Omental fat pad (tissue), 4 donors: ENCODE measurements at places on chromosomes 2 and 18.

DNA sequence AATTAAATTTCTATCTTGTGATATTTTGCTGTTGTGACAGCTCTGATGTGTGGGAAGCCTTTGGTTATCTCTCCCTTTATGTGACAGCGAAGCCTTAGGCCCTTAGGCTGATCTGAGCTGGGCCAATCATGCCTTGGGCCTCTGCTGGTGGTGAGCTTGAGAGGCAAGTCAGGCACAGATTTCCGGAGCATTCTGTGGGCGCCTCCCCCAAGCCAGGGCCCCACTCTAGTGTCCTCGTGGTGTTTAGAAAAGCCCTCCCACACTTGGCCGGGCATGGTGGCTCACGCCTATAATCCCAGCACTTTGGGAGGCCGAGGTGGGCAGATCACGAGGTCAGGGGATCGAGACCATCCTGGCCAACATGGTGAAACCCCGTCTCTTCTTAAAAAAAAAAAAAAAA is 239.8 kb downstream of the SH3RF3 start:
- DNase-seq, result no peak

DNA sequence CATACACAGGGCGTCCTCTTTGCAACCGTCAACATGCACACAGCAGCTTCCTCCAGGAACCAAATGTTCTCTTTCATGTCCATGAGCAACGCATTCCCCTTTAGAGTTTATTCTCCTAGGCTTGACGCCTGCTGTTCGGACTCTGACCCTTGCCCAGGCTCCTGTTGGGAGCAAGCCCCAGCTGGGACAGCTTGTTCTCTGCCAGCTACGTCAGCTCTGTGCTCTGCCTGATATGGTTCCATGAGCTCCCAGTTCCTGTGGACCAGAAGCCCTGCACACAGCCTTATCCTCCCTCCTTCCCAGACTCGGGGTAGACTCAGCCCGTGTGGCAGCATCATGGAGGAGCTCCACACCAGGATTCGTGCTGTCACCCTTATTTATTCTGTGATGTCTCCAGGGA is 253.1 kb upstream of the PXDN start:
- DNase-seq, result no peak

DNA sequence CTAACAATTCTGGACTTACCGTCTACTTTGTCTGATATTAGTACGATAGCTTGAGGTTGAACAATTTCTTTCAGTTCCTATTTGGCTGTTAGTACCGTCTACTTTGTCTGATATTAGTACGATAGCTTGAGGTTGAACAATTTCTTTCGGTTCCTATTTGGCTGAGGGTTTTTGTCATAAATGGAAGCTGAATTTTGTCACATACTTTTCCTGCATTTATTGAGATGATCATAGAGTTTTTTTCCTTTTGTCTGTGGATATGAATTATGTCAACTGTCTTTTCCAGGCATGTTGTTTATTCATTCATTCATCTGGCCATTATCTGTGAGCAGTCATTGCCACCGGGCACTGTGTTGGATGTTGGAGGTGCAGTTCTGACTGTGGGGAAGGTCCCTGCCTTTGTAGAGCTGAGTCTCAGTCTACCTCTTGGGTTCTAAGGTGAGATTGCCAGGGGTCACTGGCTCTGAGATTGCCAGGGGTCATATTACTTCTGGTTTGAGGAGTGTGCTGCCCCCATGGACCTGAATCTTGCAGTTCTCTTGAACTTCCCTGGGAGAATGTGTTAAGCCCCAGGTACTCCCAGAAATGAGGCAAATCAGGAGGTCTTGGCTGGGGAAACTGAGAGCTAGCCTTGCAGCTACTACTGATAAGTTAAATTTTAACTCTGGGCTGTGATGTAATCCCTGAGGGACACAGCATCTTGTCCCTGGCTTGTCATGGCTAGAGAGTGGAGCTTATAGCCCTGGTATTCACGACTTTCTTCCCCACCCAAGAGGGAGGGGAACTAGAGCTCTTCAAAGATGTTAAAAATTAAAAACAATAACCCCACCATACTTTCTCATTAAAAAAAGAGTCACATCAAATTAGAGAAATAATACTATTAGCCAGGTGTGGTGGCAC is 89.1 kb upstream of the MBOAT2 start:
- no peak for DNase-seq

DNA sequence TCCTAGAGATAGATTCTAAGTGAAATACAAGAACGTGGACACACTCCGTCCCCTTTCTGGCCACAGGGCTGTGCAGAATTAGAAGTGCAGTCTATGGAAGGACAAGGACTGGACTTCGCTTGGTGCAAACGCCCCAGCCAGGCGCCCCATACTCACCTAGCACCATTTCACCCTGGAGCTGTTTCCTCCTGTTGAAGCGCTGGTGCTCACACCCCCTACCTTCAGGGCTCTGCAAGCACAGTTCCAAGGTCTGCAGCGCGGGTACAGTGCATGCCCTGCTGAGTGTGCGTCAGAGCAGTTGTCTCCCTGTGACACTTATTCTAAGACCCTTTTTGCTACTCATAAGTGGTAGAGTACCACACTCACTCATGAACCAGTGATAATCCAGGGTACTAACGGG is 3.0 kb downstream of the HPCAL1 start:
- no peak for DNase-seq

DNA sequence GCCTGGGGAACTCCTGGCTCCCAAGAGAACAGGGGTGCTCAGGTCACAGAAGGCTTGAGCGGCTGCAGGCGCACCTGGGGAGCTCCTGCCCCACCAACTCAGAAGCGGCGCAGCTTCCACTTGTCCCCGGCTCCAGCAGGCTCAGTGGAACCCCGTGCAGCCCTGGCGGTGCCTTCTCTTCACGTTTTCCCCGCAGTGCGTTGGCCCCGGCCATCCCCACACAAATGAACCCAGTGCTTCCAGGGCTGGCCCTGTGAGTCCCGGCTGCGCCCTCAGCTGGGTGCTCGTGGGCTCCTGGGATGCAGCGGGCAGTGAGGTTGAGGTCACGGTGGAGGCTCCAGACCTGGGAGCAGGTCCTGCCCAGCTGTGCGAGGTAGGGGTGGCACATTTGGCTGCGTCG is 17.9 kb upstream of the MBD2 start:
- no peak for DNase-seq

- DNase-seq, result no peak
These were observed 1.2 kb upstream of the OTX1 start for GRCh38 chr2:63049211-63049969.
